ENCODE measurements at places on chromosomes 4 and X. TPM values are rescaled to one million over a fixed set of nuclear protein-coding genes. Genes with fewer than 3 reads are reported as not detected.
A peak's percentile ranks its signal among the peaks of the same experiment; 100 is the strongest.

DNA sequence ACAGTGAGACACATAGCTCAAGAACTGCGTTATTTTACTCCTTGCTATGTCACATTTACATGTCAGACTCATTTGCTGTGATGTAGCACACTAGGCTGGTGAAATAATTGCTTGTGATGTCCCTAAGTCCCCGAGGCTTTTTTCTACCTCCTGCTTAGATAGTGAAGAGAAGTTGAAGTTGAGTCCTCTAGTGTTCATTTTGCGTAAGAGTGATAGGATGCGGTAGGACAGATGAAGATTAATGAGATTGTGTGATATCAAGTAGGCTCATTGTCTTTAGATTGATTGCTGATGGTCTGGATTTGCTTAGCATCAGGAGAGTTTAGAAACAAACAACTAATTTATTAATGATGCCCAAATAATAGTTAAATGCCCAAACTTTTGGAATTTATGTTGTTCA, 173.6 kb upstream of the NUDT6 start:
- DNase-seq: no peak
- H3K27ac ChIP-seq: no peak overlapping the region
- no peak overlapping the region for H3K4me3 ChIP-seq
- H3K4me1 ChIP-seq: no peaks in the 10 kb centered on the region
- peaks cover 6% of the 10 kb centered on the region for H3K36me3 ChIP-seq
- no peaks in the 10 kb centered on the region for H3K27me3 ChIP-seq

GRCh38 chr4:105433421-105433820, 40.4 kb downstream of the PPA2 start:
- H3K36me3 ChIP-seq: peaks cover 72% of the 10 kb centered on the region
- no peaks in the 10 kb centered on the region for H3K27me3 ChIP-seq
- H3K27ac ChIP-seq: no peak overlapping the region
- no peaks in the 10 kb centered on the region for H3K4me1 ChIP-seq
- H3K4me3 ChIP-seq: no peak overlapping the region

DNA sequence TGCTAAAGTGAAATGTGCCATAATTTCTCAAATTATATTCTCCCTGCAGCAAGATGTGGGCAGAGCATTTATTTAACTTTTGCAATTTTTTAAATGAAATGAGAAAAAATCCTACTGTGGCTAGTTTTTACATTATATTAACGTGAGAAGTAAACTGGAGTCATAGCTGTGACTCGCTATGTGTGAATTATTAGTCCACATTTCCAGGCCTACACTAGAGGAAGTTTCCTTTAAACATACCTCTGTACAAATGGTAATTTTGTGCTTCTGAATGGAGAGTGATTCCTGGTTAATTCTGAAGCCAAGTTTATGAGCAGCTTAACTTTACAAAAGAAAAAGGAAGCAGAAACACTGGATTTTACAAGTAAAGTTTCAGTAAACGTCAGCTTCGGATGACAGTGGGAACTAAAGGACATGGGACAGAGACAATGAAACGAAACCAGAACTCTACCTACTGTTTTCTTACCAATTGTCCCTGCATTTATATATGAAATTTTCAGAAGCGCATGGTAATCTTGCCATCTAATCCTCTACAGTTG, 72.4 kb downstream of the FBXO8 start:
- H3K4me1 ChIP-seq: peaks cover 25% of the 10 kb centered on the region
- peaks cover 85% of the 10 kb centered on the region for H3K27me3 ChIP-seq
- H3K27ac ChIP-seq: no peak overlapping the region
- H3K4me3 ChIP-seq: no peak overlapping the region

GRCh38 chr4:28723371-28723770, 1862.7 kb downstream of the STIM2 start:
- no peak for DNase-seq
- H3K36me3 ChIP-seq: no peaks in the 10 kb centered on the region
- no peaks in the 10 kb centered on the region for H3K27me3 ChIP-seq
- no peaks in the 10 kb centered on the region for H3K4me1 ChIP-seq
- no peak overlapping the region for H3K27ac ChIP-seq
- H3K4me3 ChIP-seq: no peak overlapping the region

DNA sequence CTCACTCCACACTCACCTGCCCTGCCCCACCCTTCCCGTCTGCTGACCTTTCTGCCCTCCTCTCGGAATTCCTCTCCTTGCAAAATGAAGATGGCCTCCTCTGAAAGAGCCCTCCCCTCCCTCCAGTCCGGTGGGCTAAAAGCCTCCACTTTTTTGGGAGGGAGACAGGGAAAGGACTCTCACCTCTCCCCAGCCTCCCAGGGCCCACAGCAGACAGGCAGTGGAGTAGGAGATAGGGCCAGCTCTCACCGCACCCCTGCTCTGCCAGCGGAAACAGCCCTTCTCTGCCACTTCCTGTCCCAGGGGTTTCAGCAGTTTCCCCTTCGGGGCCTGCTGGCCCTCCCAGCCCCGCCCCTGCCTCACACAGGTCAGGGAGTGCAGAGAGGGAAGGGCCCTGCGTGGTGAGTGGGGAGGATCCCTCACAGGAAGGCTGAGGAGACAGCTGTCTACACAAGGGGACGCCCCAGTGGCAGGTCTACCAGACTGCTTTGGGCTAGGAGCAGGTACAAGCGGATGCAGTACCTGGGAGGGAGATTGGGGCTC, 18.2 kb downstream of the ELF4 start:
- DNase-seq: peak; percentile 78
- H3K36me3 ChIP-seq: peaks cover 11% of the 10 kb centered on the region
- peak overlapping the region; percentile 95 for H3K27ac ChIP-seq
- no peaks in the 10 kb centered on the region for H3K27me3 ChIP-seq
- H3K4me1 ChIP-seq: peaks cover 35% of the 10 kb centered on the region

DNA sequence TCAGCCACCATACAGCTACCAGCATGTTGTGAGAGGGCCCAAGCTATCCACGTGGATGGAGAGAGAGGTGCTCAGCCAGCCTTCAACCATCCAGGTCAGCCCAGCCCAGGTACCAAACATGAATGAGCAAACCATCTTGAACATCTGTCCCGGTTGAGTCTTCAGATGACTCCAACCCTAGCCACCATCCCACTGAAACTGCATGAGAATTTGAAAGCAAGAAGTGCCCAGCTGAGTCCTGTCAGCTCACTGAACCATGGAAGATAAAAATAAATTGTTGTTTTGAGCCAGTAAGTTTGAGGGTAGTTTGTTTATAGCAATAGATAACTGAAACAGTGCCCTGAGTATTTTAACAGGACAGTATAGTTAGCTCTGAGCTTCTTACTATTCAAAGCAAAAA, 7.3 kb upstream of the SEL1L3 start:
- no peaks in the 10 kb centered on the region for H3K36me3 ChIP-seq
- no peak overlapping the region for H3K4me3 ChIP-seq
- H3K27me3 ChIP-seq: peaks cover 3% of the 10 kb centered on the region
- peaks cover 9% of the 10 kb centered on the region for H3K4me1 ChIP-seq

DNA sequence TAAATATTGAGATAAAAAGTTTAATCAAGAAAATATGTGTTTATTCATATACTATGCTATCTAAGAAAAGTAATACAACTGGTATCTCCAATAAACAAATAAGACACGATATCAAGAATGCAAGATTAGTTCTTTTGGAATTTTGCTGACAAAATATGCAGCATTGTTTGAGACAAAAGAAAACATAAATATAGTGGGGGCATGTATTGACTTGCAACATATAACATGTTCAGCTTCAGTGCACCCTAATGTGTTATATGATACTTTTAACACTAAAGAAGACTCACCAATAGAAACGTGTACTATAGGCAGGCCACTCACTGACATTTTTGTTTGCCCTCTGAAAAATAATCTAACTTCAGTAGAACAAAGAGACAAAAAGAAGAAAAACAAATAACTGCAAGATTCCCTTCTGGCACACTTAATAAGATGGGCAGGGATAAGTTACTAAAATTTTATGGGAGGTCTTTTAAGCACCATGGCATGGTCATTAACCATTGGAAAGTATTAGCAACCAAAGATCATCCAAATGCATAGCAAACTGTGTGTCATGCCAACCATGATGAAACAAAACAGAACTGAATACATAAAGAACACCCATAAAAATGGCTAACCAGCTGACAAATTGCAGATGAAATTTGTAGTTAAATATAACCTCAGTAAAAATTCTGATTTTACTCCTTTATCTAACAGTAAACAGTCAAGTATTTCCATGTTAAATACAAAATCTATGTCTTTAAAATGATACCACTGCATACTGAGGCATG, 447.9 kb upstream of the FAM241A start:
- H3K4me3 ChIP-seq: no peak overlapping the region
- DNase-seq: no peak
- H3K4me1 ChIP-seq: no peaks in the 10 kb centered on the region
- H3K27me3 ChIP-seq: no peaks in the 10 kb centered on the region

The PKD2 gene
- 9.5 TPM for total RNA-seq

DNA sequence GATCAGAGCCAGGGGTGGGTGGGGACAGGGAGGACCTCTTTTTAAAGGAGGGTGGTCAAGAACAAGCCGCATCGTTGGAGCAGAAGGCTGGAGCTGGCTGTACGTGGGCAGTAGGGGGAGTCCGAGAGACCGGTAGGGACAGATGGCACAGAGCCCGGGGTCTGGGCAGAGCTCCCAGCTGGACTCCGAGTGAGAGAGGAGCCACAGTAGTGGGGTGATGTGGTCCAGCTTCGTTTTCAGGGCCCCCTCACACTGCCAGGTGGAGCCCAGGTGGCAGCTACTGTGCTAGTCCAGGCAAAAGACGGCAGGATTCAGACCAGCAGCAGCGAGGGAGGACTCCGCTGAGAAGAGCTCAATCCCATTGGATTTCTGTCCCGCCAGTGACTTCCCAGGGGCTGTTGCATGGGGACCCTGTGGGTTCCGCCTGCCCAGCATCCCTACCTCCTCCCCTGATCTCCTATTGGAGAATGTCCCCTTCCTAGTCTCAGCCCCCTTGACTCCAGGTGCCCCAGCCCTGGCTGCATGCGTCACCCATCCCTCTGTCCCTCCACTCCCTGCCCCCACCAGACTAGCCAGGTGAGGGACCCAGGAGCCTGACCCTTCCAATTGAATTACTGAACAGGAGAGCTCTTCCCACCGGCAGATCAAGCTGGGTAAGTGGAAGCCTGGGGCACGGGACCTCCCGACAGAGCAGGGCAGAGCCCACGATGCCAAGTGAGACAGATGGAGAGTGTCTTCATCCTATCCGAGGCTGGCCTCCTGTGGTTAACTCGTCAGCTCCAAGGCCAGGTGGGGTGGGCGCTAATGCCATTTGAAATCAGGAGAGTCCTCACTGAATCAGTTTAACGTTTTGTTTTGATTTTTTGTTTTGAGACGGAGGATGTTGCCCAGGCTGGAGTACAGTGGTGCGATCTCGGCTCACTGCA, 2.9 kb downstream of the ARHGAP4 start:
- DNase-seq: no peak
- H3K36me3 ChIP-seq: peaks cover 22% of the 10 kb centered on the region
- peaks cover 13% of the 10 kb centered on the region for H3K4me1 ChIP-seq
- peak overlapping the region; percentile 96 for H3K27ac ChIP-seq
- H3K4me3 ChIP-seq: peak overlapping the region; percentile 97

The CDX4 gene
- not detected for total RNA-seq

The TKTL2 gene
- not detected for total RNA-seq

The FGG gene
- total RNA-seq: not detected

DNA sequence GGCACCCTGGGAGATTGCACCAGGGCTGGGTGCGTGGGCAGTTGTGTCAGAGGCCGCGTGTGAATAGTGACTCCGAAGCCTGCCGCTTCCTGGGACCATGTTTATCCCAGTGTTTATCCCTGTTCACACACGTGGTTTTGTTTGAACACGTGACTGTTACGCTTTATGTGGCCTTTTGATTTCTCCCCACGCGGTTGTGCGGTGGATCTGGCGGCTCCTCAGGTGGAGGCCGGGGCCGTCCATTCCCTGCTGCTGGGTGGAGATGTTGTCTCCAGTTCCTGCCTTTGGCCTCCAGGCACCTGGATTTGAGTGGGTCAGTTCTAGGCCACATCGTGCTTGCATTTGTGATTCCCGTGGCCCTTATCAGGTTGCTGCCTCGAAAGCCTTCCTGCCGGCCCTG, 35.1 kb downstream of the NELFA start:
- no peaks in the 10 kb centered on the region for H3K27me3 ChIP-seq
- DNase-seq: peak; percentile 10
- H3K36me3 ChIP-seq: peaks cover 25% of the 10 kb centered on the region
- no peaks in the 10 kb centered on the region for H3K4me1 ChIP-seq

GRCh38 chr4:157819693-157820464, 352.9 kb downstream of the GASK1B start:
- H3K4me1 ChIP-seq: no peaks in the 10 kb centered on the region
- no peaks in the 10 kb centered on the region for H3K36me3 ChIP-seq
- DNase-seq: no peak
- H3K4me3 ChIP-seq: no peak overlapping the region
- no peaks in the 10 kb centered on the region for H3K27me3 ChIP-seq

GRCh38 chrX:105475801-105476200, 255.3 kb upstream of the TEX13A start:
- H3K4me3 ChIP-seq: no peak overlapping the region
- H3K36me3 ChIP-seq: no peaks in the 10 kb centered on the region
- H3K4me1 ChIP-seq: no peaks in the 10 kb centered on the region
- no peaks in the 10 kb centered on the region for H3K27me3 ChIP-seq
- DNase-seq: no peak

GRCh38 chr4:15714141-15714540, 11.3 kb downstream of the BST1 start:
- H3K27me3 ChIP-seq: peaks cover 2% of the 10 kb centered on the region
- no peaks in the 10 kb centered on the region for H3K4me1 ChIP-seq
- H3K27ac ChIP-seq: no peak overlapping the region

GRCh38 chrX:10106806-10107205, 50.0 kb upstream of the CLCN4 start:
- H3K4me1 ChIP-seq: peaks cover 42% of the 10 kb centered on the region
- H3K4me3 ChIP-seq: peak overlapping the region; percentile 65
- H3K27me3 ChIP-seq: no peaks in the 10 kb centered on the region

DNA sequence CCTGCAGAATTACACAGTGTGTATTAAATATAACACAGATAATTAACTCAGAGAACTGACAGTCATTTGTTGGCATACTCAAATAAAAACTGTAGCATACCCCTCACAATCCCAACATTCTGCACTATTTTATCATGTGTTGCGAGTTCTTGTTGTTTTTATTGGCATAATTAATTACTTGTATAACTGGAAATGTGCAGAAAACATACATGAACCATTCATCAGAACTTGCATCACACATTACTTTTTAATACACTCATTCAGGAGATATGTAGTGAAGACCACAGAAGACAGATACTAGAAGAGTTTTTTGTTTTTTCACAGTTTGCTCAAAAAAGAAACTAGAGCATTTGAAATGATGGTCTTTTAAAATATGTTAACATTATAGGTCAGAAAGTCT, 74.6 kb upstream of the NEIL3 start:
- peaks cover 1% of the 10 kb centered on the region for H3K36me3 ChIP-seq
- no peak overlapping the region for H3K27ac ChIP-seq
- H3K4me1 ChIP-seq: peaks cover 2% of the 10 kb centered on the region
- no peaks in the 10 kb centered on the region for H3K27me3 ChIP-seq

DNA sequence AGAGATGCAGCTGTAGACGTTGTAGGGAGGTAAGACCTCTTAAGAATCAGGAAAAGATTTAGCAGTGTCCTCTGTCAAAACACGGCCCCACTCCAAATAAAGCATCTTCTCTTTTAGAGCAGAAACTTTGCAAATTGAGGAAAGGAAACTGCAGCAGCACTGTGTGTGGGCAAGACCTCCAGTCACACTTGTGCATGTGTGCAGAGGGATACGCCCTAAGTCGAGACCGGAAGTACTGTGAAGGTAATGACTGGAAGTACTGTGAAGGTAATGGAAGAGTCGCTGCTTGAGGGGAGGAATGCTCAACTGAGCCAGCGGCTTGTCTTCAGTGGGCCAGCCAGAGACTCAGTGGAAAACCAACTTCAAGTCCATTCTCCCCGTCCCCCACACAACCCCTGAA, 46.5 kb downstream of the EGF start:
- no peak overlapping the region for H3K27ac ChIP-seq
- H3K4me3 ChIP-seq: no peak overlapping the region
- no peaks in the 10 kb centered on the region for H3K4me1 ChIP-seq
- DNase-seq: no peak

Measured in activated naive CD8-positive, alpha-beta T cell treated with anti-CD3 and anti-CD28 coated beads, Interleukin-2, amount 10 ng/mL, durations not matched to agents 7 days and 5 days (primary cell).